ENCODE measurements at places on chromosomes 1 and 21. TPM values are rescaled to one million over a fixed set of nuclear protein-coding genes. Genes with fewer than 3 reads are reported as not detected.

GRCh38 chr1:225883616-225884265 lies 1.6 kb upstream of the TMEM63A start:
- no peaks in the 10 kb centered on the region for H3K27me3 ChIP-seq
- no peak overlapping the region for H3K4me3 ChIP-seq
- peak overlapping the region; percentile 90 for H3K27ac ChIP-seq
- peaks cover 28% of the 10 kb centered on the region for H3K4me1 ChIP-seq
- DNase-seq = peak; percentile 38

GRCh38 chr1:223429313-223429731 lies 36.1 kb downstream of the CCDC185 start:
- H3K4me1 ChIP-seq = peaks cover 13% of the 10 kb centered on the region
- no peak for DNase-seq
- no peak overlapping the region for H3K4me3 ChIP-seq

DNA sequence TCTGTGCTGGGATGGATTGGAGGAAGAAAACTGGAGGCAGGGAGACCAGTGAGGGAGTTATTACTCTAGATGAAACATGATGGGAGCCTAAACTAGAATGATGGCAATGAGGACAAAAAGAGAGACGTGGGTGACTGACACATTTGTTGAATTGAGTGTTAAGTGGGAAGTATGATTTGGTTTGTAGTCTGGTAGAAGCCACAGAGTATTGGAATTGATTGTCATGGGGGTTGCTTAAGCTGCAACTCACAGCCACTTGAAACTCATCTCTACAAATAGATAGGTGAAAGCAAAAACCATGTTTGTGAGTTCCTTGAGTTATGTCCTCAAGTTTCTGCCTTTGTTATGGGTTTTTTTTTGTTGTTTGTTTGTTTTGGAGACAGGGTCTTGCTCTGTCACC lies 28.4 kb downstream of the FABP3 start:
- DNase-seq = no peak
- no peak overlapping the region for H3K27ac ChIP-seq
- H3K27me3 ChIP-seq = no peaks in the 10 kb centered on the region
- no peak overlapping the region for H3K4me3 ChIP-seq

- H3K4me3 ChIP-seq = peak overlapping the region; percentile 59
- no peak for DNase-seq
- no peaks in the 10 kb centered on the region for H3K36me3 ChIP-seq
- H3K4me1 ChIP-seq = peaks cover 45% of the 10 kb centered on the region
- peak overlapping the region; percentile 91 for H3K27ac ChIP-seq
These were observed 791 bp downstream of the USP24 start for GRCh38 chr1:55214212-55214933.

- no peak overlapping the region for H3K4me3 ChIP-seq
- no peaks in the 10 kb centered on the region for H3K36me3 ChIP-seq
- DNase-seq = no peak
- H3K4me1 ChIP-seq = no peaks in the 10 kb centered on the region
These were observed 120.5 kb upstream of the DAB1 start for GRCh38 chr1:57544345-57544744.

GRCh38 chr1:17696417-17697301 lies 58.5 kb upstream of the ACTL8 start:
- H3K4me1 ChIP-seq = no peaks in the 10 kb centered on the region
- no peak overlapping the region for H3K4me3 ChIP-seq
- H3K27me3 ChIP-seq = no peaks in the 10 kb centered on the region
- H3K27ac ChIP-seq = no peak overlapping the region

- H3K27me3 ChIP-seq = no peaks in the 10 kb centered on the region
- DNase-seq = no peak
- H3K4me3 ChIP-seq = no peak overlapping the region
These were observed 23.5 kb downstream of the UBE2T start for GRCh38 chr1:202317941-202318925.

GRCh38 chr1:197413564-197413963 lies 145.5 kb downstream of the CRB1 start:
- H3K36me3 ChIP-seq = no peaks in the 10 kb centered on the region
- H3K27me3 ChIP-seq = no peaks in the 10 kb centered on the region
- no peak for DNase-seq
- H3K4me3 ChIP-seq = no peak overlapping the region

DNA sequence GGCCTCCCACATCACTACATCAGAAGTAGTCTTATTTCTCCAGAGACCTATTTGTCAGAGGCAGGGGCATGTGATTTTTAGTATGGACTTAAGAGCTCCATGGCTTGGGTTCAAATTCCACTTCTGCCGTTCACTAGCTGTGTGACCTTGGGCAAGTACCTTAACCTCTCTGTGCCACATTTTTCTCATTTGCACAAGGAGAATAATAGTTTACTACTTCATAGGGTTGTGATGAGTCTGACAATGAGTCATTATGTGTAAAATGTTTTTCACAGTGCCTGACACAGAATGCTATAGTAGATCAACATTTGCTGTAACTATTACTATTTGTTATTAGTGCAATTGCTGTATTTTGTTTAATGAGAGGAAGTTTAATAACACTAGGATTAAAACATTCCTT lies 200.6 kb downstream of the PRDM2 start:
- H3K4me3 ChIP-seq = no peak overlapping the region
- H3K27ac ChIP-seq = no peak overlapping the region
- H3K36me3 ChIP-seq = no peaks in the 10 kb centered on the region
- no peaks in the 10 kb centered on the region for H3K27me3 ChIP-seq
- no peaks in the 10 kb centered on the region for H3K4me1 ChIP-seq

DNA sequence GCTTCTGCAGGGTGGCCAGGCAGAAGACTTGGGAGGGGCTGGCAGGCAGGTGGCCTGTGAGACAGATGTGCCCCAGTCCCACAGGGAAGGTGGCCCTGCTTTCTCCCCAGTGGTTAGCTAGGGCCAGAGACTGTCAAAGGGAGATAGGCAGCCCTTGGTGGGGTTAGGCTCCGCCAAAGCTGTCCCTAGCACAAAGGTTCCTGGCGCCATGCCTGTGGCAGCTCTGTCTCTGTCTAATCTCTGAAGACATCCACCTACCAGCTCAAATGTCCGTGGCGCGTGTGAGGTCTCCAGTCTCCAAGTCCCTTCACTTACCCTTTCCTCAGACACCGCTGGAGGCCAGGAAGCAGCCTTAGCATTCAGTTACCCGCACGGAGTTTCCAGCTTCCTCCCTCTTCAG lies 17.7 kb downstream of the TCP10L start:
- H3K36me3 ChIP-seq = no peaks in the 10 kb centered on the region
- H3K27me3 ChIP-seq = no peaks in the 10 kb centered on the region
- H3K27ac ChIP-seq = no peak overlapping the region
- peaks cover 12% of the 10 kb centered on the region for H3K4me1 ChIP-seq

- H3K27me3 ChIP-seq = no peaks in the 10 kb centered on the region
- H3K36me3 ChIP-seq = no peaks in the 10 kb centered on the region
- DNase-seq = no peak
- H3K4me1 ChIP-seq = peaks cover 4% of the 10 kb centered on the region
- H3K4me3 ChIP-seq = no peak overlapping the region
These were observed 2.2 kb downstream of the MYCBP start for GRCh38 chr1:38870996-38871395.

GRCh38 chr1:4344065-4344732 lies 310.2 kb upstream of the AJAP1 start:
- H3K27ac ChIP-seq = no peak overlapping the region
- H3K4me1 ChIP-seq = no peaks in the 10 kb centered on the region
- H3K4me3 ChIP-seq = no peak overlapping the region
- no peak for DNase-seq
- H3K36me3 ChIP-seq = no peaks in the 10 kb centered on the region
- H3K27me3 ChIP-seq = no peaks in the 10 kb centered on the region

DNA sequence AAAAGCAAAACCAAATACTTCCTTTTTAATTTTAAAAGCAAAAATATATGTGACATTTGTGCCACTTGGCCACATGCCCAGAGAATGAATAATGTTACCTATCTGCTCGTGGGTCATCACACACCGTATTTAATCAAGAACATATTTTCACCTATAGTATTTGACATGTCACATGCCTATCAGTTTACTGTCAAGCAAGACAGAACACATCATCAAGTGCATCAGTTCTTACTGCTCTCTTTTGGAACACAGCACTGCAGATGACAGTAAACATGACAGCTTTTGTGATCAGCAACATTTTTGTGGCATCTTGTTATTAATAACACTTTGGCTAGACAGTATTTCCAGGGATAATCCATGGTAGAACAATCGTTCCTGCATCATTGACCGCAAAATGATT lies 134.4 kb downstream of the LRRC7 start:
- no peaks in the 10 kb centered on the region for H3K27me3 ChIP-seq
- no peaks in the 10 kb centered on the region for H3K36me3 ChIP-seq
- H3K4me1 ChIP-seq = no peaks in the 10 kb centered on the region

DNA sequence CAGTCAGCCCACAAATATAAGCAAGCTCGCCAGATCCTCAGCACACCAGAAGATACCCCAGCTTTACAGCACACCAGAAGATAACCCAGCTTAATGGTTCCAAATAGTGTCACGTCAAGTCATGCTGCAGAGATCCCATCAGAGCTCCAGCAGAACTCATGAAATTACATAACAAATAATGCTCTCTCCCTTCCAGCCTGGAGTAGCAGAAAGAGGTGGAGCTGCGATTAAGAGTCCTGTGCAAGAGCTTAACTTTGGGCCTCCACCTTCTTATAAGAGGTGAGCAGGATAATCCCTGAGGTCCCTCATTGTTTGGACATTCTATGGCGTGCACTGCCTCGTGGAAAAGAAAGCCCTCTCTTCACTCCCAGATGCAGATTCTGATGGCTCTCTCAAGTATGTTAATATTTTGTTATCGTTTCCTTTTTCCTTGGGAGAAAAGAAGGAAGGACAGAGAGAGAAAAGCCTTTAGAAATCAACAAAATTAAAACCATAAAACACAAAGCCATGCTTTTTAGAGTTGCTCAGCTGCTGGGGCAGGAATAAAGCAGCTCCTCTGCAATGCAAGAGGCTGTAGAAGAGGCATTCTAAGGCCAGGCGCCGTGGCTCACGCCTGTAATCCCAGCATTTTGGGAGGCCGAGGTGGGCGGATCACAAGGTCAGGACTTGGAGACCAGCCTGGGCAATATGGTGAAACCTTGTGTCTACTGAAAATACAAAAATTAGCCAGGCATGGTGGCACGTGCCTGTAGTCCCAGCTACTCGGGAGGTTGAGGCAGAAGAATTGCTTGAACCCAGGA lies 59.1 kb downstream of the GLUL start:
- no peak overlapping the region for H3K27ac ChIP-seq
- no peaks in the 10 kb centered on the region for H3K36me3 ChIP-seq
- no peaks in the 10 kb centered on the region for H3K27me3 ChIP-seq
- DNase-seq = no peak

DNA sequence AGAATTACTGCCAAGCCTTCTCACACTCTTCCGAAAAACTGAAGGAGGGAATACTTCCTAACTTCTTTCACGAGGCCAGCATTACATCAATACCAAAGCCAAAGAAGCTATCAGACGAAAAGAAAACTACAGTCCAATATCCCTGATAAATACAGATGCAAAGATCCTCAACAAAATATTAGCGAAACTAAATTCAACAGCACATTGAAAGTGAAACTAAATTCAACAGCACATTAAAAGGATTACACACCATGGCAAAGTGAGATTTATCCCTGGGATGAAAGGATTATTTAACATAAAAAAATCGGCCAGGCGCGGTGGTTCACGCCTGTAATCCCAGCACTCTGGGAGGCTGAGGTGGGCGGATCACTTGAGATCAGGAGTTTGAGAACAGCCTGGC lies 176.8 kb downstream of the FAF1 start:
- no peaks in the 10 kb centered on the region for H3K36me3 ChIP-seq
- no peaks in the 10 kb centered on the region for H3K4me1 ChIP-seq
- H3K4me3 ChIP-seq = no peak overlapping the region

DNA sequence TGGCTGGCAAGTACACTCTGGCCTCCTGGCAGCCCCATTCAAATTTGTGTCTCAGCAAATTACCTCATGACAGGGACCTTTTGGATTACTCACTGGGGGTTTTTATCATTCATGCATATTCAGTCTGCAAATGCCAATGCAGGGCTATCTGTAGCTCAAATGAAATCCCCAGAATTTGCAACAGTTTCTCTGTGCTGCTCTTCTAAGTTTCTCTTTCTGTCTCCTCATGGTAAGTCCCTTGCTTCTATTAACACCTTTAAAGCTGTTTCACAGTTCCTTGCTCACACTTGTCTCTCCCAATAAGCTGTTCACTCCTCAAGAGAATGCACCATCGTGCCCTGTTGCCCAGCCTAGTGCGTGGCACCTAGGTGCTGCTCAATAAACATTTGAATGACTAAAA lies 3.3 kb upstream of the FAM78B start:
- H3K27ac ChIP-seq = no peak overlapping the region
- H3K4me3 ChIP-seq = no peak overlapping the region
- no peaks in the 10 kb centered on the region for H3K27me3 ChIP-seq
- peaks cover 5% of the 10 kb centered on the region for H3K4me1 ChIP-seq
- H3K36me3 ChIP-seq = no peaks in the 10 kb centered on the region

SPAG17 gene
- 1.1 TPM for total RNA-seq

OR2AK2 gene
- not detected for total RNA-seq

RHBDL2 gene
- 0.19 TPM for total RNA-seq

CRNN gene
- not detected for total RNA-seq

GSTM5 gene
- 0.94 TPM for total RNA-seq

COL8A2 gene
- total RNA-seq = 0.52 TPM

KLHDC9 gene
- 3.2 TPM for total RNA-seq

FCRLA gene
- total RNA-seq = not detected

FNBP1L gene
- total RNA-seq = 10.9 TPM

OR2T33 gene
- total RNA-seq = not detected

Data from pancreas (tissue), 10 donors.